ENCODE measurements at places on chromosomes 2 and 18.

GRCh38 chr2:121085801-121086200 lies 199.2 kb downstream of the TFCP2L1 start:
- no peak for DNase-seq

GRCh38 chr2:120884472-120885290 lies 149.0 kb downstream of the GLI2 start:
- no peak for DNase-seq

DNA sequence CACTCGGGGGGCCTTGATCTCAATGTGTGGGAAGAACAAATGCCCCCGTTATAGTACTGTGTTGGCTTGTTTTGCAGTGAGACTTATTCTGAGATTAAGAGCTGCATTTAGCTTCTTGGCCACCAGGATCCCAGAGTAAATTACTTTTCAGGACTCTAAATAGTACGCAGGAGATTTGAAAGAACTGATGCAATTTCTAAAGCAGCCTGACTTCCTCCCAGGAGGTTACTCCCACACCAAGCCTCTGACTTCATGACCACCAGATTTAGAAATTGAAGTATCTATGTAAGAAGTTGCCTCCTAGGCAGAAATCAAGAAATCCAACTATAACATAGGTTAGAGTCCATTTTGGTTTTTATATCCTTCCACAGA lies 67.0 kb downstream of the FEZ2 start:
- DNase-seq = no peak

GRCh38 chr2:161994761-161995520 lies 79.1 kb downstream of the DPP4 start:
- DNase-seq = no peak

DNA sequence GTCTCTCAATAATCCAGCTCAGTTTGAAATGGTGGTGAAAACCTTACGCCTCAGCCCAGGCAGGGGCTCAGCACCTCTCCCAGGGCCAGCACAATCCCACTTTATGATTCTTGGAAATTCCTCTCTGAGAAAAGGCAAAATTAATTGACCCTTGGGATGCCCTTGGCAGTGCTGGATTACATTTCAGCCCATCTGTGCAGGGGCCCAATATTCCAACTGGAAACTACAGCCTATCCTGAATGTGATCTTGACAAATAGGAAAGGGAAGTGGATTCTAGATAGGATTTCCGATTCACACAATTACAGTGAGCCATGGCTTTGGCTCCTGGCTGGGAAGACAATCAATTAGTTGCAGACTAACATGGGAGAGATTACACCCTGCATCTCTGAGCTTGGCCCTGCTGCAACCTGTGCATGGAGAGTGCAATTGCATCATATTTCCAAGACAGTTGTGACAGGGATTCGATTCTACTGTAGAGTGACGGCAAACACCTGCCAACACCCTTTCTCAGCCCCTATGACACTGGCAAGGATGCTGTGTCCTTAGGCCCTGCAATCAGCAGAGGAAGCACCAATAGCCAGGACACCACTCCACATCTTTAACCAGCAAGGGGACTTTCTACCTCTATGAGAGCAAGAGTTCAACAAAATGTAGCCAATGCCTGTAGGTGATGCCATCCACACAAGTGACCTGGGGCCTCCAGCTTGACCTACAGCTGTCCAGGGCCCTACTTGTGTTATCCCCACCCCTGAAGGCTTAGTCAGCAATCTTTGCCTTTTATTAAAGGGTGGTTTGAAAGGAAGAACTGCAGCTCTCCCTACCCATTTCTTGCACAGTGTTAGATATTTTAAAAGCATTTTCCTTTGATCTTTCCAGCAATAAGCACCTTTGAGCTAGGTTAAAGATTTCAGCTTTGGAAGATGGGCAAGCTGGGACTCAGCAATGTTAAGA lies 187.2 kb upstream of the HS6ST1 start:
- DNase-seq = peak; percentile 1

- DNase-seq = no peak
These were observed 24.4 kb downstream of the KLF7 start for GRCh38 chr2:207141386-207141785.

DNA sequence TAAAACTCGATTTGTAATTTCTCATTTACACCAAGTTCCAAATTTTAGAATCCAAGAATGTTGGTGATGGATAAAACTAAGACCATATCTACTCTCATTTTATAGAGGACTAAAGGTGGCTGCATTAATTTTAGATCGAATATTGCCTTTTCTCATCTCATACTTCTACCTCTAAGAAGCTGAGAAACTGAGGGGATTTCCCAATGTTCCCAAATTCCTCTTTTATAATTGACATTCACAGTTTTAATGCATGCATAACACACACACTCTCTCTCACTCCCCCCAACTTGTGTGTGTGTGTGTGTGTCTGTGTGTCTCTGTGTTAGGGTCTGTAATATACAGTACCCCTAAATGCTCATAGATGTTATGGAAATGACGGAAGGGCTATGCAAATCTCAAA lies 328.8 kb upstream of the SLC14A2 start:
- DNase-seq = no peak

DNA sequence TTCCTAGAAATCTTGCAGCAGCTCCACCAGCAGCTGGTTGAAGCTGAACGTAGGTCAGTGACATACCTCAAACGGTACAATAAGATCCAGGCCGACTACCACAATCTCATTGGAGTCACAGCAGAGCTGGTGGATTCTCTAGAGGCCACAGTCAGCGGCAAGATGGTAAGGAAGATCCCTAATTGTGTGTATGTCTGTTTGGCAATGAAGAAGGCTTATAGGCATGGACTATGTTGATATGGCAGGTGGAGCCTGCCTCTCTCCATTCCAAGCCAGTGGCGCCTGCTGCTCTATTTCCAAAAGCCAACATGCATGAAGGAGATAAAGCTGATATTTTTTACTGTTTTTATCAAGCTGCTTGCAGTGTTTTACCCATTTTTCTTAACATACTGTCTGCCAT lies 36.8 kb downstream of the ARMC9 start:
- DNase-seq = no peak

DNA sequence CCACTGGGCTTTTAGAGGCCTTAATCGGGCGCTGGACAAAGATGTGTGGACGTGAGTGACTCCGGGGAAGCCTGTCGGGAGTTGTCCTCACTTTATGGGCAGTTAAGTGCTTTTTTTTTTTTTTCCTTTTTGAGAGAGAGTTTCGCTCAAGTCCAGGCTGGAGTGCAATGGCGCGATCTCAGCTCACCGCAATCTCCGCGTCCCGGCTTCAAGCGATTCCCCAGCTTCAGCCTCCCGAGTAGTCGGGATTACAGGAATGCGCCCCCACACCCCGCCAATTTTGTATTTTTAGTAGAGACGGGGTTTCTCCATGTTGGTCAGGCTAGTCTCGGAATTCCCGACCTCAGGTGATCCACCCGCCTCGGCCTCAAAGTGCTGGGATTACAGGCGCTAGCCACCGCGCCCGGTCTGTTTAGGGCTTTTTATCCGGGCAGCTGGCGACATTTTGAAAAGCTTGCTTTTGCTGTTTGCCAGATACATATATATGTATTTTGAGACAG lies 1.5 kb downstream of the MSH6 start:
- DNase-seq = no peak

DNA sequence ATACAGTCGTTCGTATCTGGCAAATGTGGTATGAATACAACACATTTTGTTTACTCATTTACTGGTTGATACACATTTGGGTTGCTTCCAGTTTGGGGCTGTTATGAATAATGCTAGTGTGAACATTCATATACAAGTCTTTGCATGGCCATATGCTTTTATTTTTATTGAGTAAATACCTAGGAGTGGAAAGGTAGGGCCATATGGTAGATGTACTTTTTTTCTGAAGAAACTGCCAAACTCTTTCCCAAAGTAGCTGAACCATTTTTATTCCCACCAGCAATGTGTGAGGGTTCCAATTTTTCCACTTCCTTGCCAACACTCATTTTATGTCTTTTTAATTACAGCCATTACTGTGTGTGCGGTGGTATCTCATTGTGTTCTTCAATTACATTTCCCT lies 496.2 kb upstream of the NRXN1 start:
- no peak for DNase-seq

- no peak for DNase-seq
These were observed 18.9 kb upstream of the DLX1 start for GRCh38 chr2:172066394-172066886.

DNA sequence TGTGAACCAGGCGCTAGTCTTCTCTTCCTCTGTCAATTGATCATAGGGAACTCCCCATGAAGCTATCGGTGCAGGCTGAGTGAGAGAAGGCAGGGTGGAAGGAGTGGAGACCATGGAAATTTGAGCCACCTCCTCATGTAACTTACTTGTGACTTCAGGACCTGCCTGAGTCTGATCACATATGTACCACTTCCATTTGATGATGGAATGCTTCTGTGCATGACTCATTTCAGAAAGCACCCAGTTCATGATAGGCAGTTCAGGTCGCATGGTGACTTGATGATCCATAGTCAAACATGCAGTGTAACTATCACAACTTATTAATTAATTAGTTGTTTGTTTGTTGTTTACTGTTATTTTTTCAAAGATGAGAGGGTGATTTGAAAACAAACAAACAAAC lies 1296.7 kb downstream of the SUCLG1 start:
- no peak for DNase-seq

- DNase-seq = no peak
These were observed 214.2 kb downstream of the HRH4 start for GRCh38 chr18:24674605-24675004.

GRCh38 chr2:45280794-45281193 lies 271.5 kb upstream of the SIX2 start:
- no peak for DNase-seq

- no peak for DNase-seq
These were observed 497.2 kb upstream of the PIK3C3 start for GRCh38 chr18:41457765-41458326.

- no peak for DNase-seq
These were observed 24.7 kb upstream of the AGAP1 start for GRCh38 chr2:235468978-235469655.

GRCh38 chr2:16746329-16746728 lies 80.7 kb upstream of the CYRIA start:
- no peak for DNase-seq

- no peak for DNase-seq
These were observed 5.6 kb downstream of the ADCYAP1 start for GRCh38 chr18:910247-910646.

- DNase-seq = no peak
These were observed 69.0 kb downstream of the POLR1A start for GRCh38 chr2:86036669-86037138.

DNA sequence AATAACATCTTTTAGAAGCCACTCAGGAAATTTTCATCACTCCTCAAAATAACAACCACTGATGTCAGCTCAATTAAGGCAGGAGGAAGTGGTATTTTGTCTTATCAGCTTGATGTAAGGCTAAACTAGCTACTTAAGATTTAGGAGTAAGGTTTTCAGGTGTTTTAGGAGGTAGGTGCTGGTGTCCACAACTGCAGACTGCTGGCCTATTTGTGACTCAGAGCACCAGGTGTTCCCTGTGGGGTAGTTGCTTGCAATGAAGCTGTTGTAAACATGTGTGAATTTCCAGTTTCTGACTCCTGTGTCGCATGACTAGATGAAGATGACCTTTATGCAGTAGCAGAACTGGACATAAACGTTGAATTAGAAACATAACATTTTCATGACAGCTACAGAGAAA lies 164.2 kb downstream of the THSD7B start:
- DNase-seq = no peak

DNA sequence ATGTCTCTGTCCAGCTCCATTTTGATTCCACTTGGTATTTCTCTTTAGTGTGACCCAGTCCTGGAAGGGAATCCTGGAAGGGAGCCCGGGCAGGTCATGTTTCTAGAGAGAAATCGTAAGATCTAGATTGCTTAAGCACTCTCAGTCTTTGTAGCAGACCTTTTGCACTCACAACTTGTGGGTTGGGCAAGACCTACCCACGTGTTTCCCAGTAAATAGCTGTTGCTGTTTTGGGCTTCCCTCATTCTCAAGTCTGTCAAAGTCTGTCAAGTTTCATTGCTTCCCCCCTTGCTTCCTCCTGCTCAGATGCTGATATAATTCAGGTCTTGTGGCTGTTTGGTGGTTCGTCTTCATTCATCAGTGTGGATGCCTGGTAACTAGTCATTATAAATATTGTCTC lies 17.4 kb upstream of the NEMP2 start:
- no peak for DNase-seq

GRCh38 chr18:10743766-10744165 lies 217.9 kb downstream of the NAPG start:
- no peak for DNase-seq

DNA sequence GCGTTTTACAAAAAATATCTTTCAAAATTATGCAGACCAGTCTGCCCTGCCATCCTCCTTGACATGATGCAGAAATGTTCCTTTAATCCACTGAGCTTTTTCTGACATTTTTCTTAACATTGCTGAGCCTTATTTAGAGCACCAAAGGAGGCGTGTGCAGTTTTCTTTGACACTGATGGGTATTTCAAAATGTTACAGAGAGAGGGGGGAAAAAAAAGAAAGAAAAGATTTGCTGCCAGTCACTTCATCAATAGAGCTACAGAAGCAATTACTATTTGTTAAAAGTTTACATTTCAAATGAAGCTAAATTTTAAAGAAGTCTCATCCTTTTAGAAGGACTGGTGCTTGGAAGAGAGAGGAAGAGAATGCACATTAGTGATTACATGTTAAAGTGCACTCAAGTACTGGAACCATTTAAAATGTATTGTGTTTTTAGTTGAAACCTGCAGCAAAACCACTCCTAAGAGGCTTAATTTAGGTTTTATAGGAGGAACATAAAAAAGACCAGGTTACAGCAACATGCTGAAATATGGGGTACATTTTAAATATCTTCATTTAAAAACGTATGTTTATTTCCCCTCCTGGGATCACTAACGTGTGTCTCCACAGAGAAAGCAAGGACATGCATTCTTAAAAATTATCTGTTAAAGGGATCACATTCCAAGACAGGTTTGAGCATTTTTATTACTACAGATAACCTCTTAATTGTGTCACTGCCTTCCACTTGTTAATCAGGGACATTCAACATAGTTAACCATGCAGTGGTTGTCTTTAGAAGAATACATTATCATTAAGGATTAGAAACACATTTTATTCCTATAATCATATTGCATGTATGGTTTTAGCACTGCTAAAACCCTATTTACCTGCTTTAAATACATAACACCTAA lies 258.4 kb downstream of the MEIS1 start:
- DNase-seq = no peak
